T-cell (primary cell): ENCODE measurements at places on chromosomes 4 and X.
A peak's percentile ranks its signal among the peaks of the same experiment; 100 is the strongest.

DNA sequence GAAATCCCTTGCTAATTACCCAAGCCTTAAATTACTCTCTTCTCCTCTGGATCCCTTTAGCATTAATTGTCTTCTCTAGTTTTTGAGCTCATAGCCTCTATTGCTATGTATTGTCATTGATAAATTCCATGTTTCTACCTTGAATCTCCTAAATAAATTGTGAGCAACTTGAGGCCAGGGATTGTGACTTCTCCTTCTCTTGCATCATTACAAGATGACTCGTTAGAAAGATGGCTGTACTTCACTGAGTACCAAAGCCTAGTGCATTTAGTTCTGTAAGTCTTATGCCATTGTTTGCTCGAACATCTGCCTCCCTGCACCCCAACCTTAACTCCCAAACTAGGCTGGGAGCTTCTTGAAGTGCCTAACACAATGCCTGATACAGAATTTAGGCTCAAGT lies 15.3 kb downstream of the VSIG4 start:
- no peak for DNase-seq

GRCh38 chr4:71377561-71377960 lies 38.7 kb downstream of the SLC4A4 start:
- DNase-seq, result no peak

GRCh38 chr4:92199135-92199534 lies 104.6 kb upstream of the GRID2 start:
- no peak for DNase-seq

GRCh38 chr4:12519426-12519825 lies 964.7 kb downstream of the RAB28 start:
- no peak for DNase-seq

DNA sequence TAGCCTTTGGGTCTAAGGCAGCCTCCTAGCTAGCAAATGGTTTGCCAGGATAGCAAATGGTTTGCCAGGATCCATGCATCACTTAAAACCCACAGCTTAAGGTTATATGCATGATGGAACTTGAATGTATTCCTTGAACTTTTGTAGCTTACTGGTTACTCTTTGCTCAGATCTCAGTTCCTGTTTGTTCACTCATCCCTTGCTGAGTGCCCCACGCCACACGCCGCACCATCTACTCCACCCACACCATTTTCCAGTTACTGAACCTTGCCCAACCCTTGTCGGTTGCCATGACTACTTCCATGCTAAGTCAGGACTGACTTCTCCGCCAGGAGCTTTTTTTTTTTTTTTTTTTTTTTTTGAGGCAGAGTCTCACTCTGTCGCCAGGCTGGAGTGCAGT lies 29.5 kb upstream of the XIAP start:
- DNase-seq, result no peak

DNA sequence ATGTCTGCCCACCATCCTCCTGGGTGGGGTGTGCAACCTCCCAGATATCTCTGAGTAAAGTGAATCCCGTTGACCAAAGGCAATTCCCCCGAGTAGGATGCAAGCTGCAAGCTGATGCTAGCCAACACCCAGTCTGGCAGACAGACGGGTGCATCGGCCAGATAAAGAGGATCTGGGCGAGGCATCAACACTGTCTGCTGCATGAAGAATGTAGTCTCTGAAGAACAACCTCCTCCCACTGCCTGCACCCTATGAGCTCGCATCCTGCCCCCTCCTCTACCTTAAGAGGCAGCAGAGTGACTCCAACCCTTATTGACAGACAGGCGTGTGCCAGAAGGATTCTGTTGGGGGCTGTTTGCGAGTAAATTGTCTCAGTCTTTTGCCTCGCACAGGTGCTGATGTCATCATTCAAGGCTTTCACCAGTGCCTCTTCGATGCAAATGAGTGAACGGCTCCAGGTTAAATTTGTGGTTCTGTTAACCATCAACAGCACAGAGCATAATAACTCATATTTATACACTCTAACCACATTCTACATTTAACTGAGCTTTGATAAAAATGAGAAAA lies 546.9 kb downstream of the BCOR start:
- DNase-seq, result no peak

DNA sequence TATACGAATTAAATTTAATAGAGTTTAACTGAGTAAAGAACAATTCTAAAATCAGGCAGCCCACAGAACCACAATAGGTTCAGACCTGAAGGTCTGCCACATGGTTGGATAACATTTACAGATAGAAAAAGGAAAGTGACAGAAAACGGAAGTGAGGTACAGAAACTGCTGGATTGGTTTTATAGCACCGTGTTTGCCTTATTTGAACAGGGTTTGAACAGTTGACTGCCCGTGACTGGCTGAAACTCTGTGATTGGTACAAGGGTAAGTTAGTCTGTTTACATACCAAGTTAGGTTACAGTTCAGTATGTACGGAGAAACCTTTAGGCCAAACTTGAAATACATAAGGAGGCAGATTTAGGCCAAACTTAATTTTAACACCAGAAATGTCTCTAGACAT lies 64.1 kb upstream of the ATXN3L start:
- no peak for DNase-seq

DNA sequence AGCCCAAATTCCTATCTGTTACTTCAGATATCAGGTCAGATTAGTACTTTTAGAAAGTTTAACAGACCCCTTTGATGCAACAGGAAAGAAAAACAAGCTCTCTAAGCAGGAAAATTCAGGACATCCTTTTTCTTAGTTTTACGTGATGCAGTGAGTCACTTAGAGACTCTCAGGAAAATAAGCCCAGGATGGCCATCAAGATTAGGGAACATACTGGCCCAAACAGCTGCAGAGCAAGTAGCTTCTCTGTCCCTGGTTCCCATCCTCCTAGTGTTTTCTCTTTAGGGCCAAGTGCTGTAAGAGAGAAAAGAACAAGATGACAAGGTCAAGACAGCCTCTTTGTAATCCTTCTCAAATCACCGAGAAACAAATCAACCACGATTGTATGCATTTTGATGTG lies 219.1 kb downstream of the ZNF674 start:
- DNase-seq, result no peak

DNA sequence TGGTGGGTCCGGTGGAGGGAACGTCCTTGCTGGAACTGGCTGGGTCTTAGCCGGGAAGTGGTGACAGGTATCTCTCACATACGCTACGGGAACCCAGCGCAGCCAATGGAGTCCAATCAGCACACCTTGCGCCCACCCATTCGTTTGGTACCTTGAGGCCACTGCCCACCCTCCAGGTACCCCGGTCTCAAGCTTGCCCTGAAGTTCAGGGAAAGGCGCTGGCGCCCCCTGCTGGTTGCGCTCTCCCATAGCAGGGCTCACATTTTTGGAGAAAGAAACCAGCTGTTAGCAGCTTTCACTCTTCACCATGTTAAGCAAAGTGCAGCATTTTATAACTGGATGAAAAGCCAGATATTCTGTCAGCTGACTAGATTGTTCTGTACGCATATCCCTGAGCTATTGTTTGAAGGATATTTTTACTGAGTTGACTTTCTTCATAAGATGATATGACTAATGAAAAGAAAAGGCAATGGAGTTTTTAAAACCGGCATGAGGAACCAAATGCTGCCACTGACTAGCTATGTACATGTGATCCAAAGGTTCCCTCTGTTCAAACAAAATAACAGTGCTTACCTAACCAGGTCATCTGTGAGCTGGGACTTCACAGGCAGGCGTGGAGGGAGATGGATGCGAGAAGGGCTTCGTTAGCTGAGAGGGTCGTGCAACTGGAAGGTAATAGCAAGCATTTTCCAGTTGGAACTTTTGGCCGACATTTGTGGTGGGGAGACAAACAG lies 43.7 kb downstream of the OTOP1 start:
- DNase-seq, result no peak

- no peak for DNase-seq
Observed at GRCh38 chr4:114807357-114807756, 208.8 kb downstream of the UGT8 start.

DNA sequence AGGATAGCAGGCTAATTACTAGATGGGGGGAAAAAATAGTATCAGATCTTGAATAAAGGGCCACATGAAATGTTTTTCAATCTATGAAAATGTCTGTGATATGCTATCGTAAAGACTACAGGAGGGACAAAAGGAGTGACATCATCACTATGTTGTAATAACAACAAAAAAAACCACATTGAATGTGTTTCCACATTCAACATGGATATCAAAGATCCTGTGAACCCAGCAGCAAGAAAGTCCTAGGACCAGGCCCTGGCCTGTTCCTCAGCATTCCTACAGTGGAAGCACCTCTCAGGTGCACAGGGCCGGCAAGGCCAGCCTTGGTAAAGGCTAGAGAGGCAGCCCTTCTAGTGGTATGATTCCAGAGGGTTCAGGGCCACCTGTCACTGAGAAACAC lies 118.3 kb downstream of the RELL1 start:
- DNase-seq, result no peak

DNA sequence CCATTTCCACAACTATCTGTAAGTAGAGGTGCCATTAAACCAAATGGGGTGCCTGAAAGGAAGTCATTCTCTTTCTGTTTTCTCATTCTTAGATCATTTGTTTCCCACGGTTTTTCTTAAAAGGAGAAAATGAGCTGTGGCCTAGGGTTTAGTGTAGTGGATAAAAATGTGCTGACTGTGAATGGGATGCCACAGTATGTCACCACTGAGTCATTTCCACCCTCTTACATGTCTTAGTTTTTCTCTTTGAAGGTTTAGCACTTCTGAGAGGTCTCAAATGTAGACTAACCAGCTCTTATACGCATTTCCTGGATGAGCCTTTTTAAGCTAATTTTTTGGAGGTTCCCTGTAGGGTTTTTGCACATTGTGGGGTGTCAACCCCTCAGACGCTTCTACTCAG lies 244.5 kb upstream of the SPANXN1 start:
- no peak for DNase-seq

GRCh38 chr4:89733946-89734345 lies 103.0 kb downstream of the SNCA start:
- no peak for DNase-seq

GRCh38 chr4:147987252-147987651 lies 255.4 kb downstream of the ARHGAP10 start:
- no peak for DNase-seq

DNA sequence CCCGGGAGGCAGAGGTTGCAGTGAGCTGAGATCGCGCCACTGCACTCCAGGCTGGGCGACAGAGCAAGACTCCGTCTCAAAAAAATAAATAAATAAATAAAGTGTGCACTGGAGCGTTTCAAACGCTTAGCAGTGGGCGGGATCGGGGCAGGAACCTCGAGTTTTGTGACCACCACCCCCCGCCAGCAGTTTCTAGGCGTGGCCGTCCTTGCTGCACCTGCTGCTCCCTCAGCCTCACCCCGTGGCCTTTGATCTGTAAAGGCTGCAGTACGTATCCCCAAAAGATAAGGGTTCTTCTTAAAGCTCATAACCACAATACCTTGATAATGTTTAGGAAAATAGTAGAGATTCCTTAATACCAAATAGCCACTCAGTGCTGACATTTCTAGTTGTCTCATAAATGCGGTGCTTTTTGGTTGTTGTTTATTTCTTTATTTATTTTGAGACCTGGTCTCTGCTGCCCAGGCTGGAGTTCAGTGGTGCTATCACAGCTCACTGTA lies 33.2 kb downstream of the PCGF3 start:
- DNase-seq, result no peak

DNA sequence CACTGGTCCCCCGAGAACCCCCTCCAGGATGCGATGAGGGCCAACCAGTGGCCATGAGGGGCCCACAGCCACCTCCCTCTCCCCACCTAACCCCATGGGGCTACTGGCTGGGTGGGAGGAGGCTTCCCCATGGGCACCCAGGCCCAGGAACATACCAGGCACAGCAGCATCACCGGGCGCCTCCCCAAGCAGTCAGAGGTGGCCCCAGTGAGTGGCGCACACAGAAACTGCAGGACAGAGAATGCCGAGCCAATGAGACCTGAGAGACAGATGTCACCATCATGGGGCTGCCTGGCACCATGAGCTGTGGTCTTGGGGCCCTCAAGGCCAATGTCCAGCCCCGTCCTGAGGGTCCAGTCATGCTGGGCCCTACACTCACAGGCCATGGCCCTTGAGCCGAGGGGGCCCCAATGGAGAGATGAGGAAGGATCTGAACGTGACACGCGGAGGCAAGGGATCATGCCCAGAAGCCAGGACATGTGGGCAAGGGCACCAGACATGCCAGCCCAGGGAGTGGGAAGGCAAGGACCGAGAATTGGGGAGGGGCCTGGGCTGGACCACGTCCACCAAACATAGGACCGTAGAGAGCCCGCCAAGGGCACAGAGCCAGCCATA lies 30.1 kb downstream of the NOP14 start:
- no peak for DNase-seq

DNA sequence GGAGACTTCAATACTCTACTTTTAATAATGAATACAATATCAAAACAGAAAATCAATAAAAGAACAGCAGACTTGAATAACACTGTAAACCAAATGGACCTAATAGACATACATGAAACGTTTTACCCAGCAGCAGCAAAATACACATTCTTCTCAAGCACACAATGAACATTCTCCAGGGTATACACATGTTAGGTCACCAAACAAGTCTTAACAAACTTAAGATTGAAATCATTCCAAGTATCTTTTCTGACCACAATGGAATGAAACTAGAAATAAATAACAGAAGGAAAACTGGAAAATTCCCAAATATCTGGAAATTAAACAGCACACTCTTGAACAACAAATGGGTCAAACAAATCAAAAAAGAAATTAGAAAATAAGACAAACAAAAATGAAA lies 145.0 kb upstream of the CT83 start:
- DNase-seq, result no peak

- no peak for DNase-seq
Observed at GRCh38 chr4:68693325-68694075, 23.0 kb upstream of the UGT2B15 start.

DNA sequence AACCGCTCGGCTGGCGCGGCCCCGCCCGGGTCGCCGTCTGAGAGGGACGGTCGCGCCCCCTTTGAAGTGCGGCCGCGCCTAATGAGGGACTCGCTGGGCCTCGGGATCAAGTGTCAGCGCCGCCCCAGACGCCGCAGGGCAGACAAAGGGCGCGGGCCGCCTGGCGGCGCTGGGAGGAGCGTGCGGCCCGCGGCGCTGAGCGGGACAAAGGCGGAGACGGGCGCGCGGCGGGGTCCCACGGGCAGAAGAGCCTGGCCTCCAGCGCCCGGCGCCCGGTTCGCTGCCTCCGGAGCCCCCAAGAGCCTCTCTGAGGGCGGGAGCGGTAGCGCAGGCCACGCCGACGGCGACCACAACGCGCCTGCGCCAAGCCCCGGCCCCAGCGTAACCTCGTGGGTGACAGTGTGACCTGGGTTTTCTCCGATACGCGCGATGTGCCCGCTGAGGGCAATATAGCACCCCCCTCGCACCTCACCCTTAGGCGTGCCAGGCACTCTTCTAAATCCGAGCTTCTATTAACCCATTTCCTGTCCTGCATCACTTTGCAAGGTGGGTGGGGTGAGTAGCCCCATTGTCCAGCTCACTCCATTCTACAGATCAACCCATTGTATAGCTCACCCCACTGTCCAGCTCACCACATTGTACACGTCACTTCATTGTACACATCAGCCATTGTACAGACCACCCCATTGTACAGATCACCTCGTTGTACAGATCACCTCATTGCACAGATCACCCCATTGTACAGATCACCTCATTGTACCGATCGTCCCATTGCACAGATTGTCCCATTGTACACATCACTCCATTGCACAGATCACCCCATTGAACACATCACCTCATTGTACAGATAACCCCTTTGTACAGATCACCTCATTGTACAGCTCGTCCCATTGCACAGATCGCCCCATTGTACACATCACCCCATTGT lies 33.7 kb upstream of the STX18 start:
- DNase-seq, result peak; percentile 75
